ENCODE measurements at places on chromosomes 7 and 10. TPM values are rescaled to one million over a fixed set of nuclear protein-coding genes. Genes with fewer than 3 reads are reported as not detected.

The C10orf62 gene
- total RNA-seq, result not detected

The CADPS2 gene
- total RNA-seq, result 31.8 TPM

DNA sequence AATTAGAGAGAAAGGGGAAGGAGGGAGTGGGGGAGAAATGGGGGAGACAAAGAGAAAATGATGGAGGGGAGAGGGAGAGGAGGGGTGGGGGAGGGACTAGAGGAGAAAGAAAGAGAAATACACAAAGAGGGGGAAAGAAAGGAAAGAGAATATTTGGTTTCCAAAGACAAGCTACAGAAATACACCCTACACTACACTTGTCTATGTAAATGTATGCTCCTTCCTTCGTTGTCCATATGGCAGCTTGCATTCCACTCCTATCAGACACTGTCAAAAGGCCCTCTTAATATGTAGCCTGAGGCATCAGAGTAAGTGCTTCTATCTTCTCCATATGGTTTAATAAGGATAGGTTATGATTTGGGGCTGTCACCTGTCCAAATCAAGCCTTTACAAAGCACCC is 92.8 kb upstream of the FEZF1 start:
- DNase-seq, result no peak

DNA sequence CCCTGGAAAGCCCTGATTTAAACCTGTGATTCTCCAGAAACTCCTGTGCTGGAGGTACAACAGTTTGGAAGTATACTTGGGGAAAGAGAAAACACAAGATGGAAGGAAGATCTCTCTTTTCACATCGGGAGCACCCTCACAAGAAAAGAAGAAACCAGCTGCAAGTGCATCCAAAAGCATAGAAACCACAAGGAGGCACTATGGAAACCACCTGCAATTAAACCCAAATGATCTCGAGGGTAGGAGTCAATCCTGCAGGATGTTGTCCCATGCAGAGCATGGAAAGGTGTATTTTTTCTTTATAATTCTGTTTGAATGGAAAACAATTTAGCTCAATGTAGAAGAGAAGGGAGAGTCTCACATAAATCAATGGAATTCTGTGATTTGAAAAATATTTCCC is 210.5 kb downstream of the TWIST1 start:
- no peak for DNase-seq

GRCh38 chr10:47207894-47208469 is 92.0 kb upstream of the GDF10 start:
- no peak for DNase-seq

DNA sequence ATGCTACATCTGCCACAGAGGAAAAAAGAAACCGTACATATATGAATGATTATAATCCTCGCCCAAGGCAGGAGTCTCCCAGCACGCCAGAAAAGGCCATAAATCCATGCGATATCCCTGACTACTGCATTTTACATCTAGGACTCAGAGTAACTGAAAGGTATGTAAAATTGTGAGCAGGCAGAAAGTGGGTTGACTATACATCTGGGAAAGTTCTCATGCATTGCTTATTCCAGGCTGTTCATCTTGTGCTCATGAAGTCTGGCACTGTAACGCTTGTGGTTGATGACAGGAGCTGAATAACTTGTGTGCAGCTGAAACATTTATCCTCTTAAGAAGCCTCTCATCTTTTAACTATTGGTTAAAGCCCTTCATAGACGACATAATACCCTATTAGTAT is 193.4 kb upstream of the STEAP4 start:
- DNase-seq, result no peak

All from ascending aorta (tissue), 2 donors.